Kidney (tissue), 22 donors: ENCODE measurements at places on chromosomes 1 and 21. TPM values are rescaled to one million over a fixed set of nuclear protein-coding genes. Genes with fewer than 3 reads are reported as not detected.

DNA sequence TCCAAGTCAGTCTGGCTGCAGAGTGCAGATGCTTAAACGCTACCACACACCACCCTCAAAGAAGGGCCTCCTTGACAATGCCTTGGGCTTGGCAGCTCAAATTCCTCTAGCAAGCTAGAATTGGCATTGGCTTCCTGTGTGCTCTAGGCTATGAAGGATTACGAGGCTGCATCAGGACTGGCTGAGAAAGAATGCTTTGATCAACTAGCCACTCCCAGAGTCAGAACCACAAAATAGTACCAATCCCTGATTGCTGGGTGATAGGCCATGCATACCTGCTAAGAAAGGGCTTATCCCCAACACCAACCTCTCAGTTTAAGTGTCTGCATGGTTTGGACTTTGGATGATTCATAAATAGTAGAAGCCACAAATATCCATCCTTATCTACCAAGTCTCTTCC lies 504.9 kb downstream of the OMA1 start:
- no peaks in the 10 kb centered on the region for H3K36me3 ChIP-seq
- no peak overlapping the region for H3K27ac ChIP-seq
- no peak overlapping the region for H3K4me3 ChIP-seq
- no peaks in the 10 kb centered on the region for H3K27me3 ChIP-seq
- H3K4me1 ChIP-seq = no peaks in the 10 kb centered on the region

GRCh38 chr1:94515296-94515947 lies 26.1 kb downstream of the F3 start:
- H3K4me3 ChIP-seq = no peak overlapping the region
- peaks cover 6% of the 10 kb centered on the region for H3K36me3 ChIP-seq
- H3K27ac ChIP-seq = no peak overlapping the region
- no peak for DNase-seq

GRCh38 chr1:229169399-229169798 lies 101.5 kb upstream of the RAB4A start:
- no peak overlapping the region for H3K4me3 ChIP-seq
- H3K27me3 ChIP-seq = no peaks in the 10 kb centered on the region
- DNase-seq = no peak

DNA sequence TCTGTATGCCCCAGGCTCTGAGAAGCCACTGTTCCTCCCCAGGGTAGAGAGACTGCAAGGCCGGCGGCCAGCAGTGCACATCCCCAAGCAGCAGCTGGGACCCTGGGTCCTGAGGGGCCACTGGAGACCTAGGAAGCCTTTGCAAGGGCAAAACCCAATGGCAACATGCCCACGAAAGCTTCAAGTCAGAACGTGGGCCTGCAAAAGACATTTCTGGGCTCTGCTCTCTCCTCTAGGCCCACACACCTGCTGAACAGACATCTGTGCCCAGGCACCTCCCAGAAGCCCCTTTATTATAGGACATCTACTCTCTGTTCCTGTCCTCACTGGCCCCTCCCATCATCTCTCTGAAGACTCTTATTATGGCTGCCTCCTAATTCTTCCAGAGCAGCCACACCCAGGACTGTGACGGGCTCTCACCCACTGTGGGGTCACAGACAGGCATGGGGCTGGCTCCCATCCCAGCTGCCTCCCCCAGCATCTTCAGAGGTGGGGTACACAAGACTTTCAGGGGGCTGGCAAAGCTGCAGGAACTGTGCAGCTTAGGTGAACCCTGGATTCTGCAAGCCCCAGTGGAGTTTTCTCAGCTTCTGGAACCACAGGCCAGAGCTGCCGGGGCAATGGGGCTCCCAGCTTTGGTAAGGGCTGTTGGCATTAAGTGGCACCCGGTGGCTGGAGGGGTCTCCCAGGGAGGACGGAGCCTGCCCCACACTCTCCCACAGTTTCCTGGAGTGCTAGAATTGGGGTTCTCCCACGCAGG lies 12.6 kb downstream of the TRIM11 start:
- H3K4me1 ChIP-seq = no peaks in the 10 kb centered on the region
- H3K27me3 ChIP-seq = no peaks in the 10 kb centered on the region

PRKAA2 gene
- total RNA-seq = 11.6 TPM

CHIA gene
- not detected for total RNA-seq

MARK1 gene
- 5.3 TPM for total RNA-seq

DEGS1 gene
- total RNA-seq = 83.1 TPM

ZNF593OS gene
- not detected for total RNA-seq

RGS8 gene
- not detected for total RNA-seq

LCE1F gene
- total RNA-seq = not detected
